Choroid plexus epithelial cell (primary cell): ENCODE measurements at places on chromosomes 7 and 10.
A peak's percentile ranks its signal among the peaks of the same experiment; 100 is the strongest.

- no peak for DNase-seq
These were observed 102.2 kb downstream of the GSAP start for GRCh38 chr7:77313876-77314480.

- peak; percentile 59 for DNase-seq
These were observed 87.5 kb upstream of the GJD4 start for GRCh38 chr10:35517431-35518181.

DNA sequence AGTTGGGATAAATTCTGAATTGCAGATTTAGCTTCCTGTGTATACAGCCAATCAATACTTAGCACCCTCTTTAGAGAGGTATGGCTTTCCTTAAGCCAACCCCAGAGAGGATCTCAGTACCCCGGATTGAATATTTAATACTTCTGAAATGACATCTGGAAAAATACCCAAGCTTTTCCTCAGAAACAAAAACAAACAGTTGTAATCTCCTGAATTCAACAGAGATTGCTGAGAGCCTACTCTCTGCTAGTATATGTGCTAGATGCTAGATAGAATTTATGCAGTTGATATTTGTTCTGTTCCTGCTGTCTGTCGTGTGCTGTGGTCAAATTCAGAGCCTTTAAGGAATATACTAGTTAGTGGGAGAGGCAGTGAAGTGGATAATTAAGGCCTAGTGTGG lies 21.1 kb downstream of the STARD3NL start:
- DNase-seq: peak; percentile 28

GRCh38 chr7:24921362-24921679 lies 58.7 kb downstream of the OSBPL3 start:
- DNase-seq: no peak

GRCh38 chr7:101258243-101258731 lies 13.4 kb upstream of the FIS1 start:
- DNase-seq: no peak

- DNase-seq: no peak
These were observed 8.7 kb downstream of the ZMIZ2 start for GRCh38 chr7:44757311-44757710.

GRCh38 chr10:125535559-125535958 lies 147.4 kb downstream of the TEX36 start:
- no peak for DNase-seq
